ENCODE measurements at places on chromosomes 5 and 9.

DNA sequence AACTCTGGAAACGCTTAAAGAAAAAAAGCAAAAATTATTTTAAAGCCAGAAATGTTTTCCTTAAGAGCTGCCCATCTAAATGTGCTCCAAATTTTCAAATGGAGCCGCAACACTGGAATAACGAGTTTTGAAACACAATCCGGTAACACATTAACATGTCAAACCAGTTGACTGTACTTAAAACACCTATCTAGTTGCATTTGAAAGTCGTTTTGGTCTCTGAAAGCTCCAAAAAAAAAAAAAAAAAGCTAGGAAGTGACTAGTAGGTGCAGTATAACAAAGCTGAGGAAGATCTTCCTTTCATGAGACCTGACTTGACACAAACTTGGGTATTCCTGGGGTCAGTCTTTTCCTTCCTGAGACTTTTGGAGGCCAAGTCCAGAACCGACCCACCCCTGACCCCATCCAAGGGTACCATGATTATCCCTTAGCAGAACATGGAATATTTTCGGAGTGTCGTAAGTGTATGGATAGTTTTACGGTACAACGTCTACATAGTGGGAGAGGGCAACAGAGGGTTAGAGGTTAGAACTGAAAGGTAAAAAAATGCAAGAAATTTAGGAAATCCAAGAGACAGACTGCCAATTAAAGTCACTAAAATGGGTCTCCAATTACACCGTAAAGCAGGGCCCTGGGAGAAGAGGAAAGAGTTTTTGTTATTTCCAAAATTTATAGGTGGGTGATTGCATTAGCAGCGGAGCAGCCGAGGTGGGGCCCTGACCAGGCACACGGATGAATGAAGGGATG, 812 bp downstream of the CETN3 start:
- no peak for ATAC-seq

DNA sequence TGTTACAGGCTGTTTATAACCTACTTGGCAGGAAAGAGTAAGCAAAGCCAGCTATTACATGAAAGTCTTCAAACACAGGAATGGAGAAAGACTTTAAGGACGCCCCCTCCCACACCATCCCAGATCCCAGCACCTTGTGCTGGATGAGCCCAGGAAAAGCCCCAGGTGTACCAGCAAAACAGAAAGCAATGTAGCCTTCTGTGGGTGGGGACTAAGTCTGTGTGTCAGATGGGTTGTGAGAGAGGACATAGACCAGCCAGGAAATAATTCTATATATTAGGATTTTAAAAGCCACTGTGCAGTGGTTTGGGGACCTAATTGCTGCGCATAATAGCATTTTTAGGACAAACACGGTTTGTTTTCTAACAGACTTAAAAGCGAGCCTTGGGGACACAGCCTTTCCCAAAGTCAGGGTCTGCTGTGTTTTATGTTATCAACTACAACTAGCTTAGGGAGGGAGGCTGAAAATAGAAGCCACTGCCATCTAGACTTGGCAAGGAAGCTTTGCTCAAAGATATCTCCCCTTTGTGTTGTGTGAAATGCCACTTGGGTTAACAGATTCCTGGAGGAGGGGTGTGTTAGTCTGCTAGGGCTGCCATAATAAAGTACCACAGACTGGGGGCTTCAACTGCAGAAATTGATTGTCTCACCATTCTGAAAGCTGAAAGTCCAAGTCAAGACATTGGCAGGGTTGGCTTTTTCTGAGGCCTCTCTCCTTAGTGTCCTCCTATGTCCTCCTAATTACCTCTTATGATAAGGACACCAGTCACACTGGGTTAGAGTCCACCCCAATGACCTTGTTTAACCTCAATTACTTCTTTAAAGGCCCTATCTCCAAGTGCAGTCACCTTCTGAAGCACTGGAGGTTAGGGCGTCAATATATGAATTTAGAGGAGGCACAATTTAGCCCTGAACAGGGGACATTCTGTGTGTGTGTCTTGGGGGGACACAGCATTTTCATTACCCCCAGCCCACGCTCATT, 17.2 kb upstream of the UBE2QL1 start:
- no peak for ATAC-seq

DNA sequence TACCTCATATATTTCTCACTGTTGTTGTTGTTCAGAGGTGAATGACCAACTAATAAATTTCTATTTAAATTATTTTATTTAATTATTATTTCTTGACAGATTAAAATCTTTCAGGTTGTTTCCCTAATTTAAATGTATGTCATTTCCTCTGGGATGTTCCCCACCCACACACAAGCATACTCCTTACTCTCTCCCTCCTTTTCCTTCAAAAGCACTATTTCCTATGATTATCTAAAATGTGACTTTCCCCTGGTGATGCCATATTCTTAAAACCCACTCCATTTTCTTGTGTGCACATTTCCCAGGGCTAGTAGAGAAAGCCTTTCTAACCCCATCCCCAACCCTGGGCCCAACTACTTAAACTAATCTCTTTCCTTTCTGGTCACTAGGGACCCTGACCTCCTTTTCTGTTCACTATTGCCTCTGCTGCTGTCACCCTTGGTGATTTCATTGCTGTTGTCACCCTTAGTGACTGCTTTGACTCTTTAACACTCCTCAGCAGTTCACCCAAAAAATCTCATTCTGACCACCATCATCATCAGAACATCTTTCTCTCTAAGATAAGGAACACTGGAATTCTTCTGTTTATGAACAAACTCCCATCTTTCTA, 16.8 kb downstream of the IL33 start:
- no peak for ATAC-seq

DNA sequence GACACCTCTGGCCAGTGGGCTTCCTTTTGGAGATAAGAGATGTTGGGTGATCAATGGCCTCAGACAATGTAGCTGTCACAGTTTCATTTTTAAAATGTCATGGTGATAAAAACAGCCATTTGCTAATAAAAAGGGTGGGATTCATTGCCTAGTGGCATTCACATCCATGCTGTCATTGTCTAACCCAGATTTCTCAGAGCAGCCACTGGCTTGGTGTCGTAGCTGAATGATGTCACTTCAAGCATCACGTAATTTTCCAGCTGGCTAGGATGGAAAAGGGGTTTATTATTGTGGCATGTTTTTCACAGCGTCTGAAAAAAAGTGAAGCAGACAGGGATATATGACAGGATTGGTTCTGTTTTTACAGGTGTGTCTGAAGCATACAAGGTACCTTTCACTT, 184.7 kb downstream of the AOPEP start:
- ATAC-seq = no peak

DNA sequence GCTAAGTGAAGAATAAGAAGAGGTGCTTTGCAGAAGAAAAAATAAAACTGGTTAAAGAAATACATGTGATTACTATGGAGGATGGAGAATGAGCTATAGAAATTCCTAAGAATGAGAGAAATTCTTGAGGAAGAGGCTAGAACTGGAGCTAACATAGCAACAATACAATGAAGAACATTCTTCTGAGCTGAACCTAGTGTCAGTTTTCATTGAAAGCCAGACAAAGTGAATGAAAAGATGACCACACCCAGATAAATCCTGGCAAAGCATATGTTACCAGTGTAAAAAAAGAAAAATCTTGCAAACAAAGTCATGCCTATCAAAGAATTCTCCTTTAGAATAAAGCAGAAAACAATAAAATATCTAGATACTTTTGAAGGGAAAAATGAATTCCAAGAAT, 39.6 kb downstream of the SGCD start:
- ATAC-seq = peak; percentile 48

DNA sequence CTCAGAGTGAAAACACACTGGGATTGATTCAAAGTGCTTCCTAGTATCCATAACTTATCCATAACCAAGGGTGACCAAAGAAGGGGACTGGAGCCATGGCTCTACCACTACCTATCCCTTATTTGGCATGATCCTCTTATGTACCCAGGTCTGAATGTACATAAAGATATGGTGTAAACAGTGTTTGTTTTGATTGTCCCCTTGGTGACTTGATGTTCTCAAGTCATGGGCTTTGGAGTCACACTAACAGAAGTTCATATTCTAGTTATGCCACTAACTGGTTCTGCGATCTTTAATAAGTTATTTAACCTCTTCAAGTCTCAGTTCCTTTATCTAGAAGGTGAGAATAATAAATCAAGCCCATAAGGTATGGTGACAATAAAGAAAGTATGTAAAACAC, 283.4 kb upstream of the PTGER4 start:
- no peak for ATAC-seq

DNA sequence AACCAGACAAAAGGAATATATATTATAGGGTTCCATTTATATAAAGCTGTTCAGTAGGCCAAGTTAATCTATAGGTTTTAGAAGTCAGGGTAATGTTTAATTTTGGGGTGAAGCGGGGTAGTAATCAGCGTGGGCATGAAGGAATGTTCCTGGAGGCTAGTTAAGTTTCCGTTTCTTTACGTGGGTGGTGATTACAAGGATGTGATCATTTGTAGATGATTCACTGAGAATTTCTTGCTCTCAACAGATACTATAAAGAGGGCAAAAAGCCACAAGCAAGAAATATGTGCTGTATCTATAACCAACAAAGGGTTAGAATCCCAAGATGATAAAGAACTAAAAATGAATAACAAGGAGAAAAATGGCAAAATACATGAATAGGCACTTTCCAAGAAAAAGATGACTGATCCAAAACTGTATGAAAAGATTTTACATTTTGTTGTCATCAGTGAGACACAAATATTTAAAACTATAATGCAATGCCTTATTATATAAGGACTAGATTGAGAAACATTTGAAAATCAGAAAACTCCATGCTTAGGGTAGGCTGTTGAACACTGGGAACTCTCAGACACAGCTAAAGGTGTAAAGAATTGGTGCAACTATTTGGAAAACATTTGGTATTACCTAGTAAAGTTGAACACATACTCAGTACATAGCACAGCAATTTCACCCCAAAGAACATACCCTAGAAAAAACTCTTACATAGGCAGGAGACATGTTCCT, 224.3 kb upstream of the S1PR3 start:
- peak; percentile 38 for ATAC-seq

- ATAC-seq = peak; percentile 93
Measured at GRCh38 chr5:142179776-142180387, 71.3 kb downstream of the NDFIP1 start.

GRCh38 chr9:96222132-96222531, 79.8 kb downstream of the HSD17B3 start:
- ATAC-seq = no peak

- ATAC-seq = no peak
Measured at GRCh38 chr5:137248527-137248926, 250.6 kb downstream of the SPOCK1 start.

DNA sequence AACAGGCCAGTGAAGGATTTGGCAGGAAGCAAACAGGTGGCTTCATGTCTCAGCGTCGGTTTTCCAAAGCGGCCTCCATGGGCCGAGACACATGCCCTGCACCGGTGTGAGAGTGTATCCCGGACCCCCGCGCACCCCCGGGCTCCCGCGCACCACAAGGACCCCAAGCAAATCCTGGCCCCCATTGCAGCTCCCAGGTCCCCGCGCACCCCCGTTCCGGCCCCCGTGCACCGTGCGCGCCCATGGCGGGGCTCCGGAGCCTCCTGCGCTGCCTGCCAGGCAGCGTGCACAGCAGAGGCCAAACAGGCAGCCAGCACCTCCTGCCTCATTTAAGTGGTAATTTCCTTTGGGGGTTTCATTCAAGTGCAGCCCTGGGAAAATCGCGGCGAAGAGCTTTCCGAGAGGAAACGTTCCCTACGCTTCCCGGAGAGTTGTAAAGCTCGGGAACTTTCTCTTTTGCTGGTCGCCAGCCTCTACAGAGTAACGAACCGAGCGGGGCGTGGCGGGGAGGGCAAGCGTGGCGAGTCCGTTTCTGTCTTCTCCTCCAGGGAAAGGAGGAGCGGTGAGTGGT, 145.5 kb upstream of the SLC24A2 start:
- no peak for ATAC-seq

DNA sequence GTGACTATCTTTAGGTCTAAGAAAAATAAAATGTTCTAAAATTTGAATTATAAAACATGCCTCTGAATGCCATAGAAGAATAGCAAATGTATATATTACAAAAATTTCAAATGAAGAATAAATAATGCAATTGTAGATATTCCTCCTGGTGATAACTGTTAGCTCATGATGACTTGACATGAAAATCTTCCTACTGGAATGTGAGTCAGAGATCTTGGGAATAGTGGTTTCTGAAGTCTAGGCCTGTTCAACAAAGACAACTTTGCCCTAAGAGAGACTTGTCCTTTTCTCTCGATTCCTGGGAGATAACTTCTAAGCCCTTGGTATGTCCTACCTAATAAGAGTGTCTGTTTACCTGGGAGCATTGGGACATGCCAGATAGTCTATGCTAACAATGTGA, 746.3 kb upstream of the RIOK2 start:
- ATAC-seq = no peak
